ENCODE measurements at places on chromosomes 7 and 10.

- DNase-seq, result no peak
These were observed 913 bp downstream of the NPY start for GRCh38 chr7:24284699-24285506.

DNA sequence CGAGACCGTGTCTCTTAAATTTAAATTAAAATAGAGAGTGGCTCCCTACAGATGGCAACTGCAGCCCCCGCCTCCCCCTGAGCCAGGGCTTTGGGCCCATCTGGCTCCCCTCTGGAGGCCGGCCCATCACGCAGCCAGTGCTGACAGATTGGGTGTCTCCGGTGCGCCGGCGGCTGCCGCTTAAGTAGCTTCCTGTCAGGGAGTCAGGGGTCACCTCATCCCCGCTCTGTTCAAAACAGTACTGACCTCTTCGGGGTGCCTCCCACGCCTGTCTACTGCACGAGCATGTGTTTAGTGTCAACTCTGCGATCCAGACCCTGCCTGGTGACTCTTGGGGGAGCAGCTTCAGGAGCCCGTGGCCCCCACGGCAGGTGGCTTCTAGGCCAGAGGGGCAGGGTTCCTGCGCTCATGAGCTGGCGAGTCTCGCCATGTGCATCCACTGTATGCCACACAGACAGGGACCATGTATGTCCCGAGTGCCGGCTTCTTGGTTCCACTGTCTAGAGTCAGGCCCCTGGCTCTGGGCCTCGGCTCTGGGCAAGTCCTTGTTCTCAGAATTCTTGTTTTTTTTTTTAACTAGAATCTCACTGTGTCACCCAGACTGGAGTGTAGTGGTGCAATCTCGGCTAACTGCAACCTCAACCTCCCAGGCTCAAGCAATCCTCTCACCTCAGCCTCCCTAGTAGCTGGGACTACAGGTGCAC, 36.1 kb downstream of the KCTD7 start:
- no peak for DNase-seq

DNA sequence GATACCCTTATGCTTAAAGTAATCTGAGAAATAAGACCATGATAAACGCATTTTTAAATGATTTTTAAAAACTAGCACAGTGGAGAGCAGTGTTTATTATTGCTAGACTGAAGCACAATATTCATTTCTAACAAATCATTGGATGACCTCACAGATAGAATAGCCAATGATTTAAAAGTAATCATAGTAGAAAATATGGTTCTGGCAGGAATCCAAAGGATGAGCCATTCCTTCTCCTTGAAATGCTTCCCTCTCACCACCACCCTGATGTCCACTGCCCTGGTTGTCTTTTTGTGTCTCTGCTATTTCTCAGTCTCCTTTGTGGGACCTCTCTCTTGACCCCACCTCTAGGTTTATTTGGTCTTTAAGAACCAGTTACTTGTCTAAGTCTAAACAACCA, 64.9 kb downstream of the PRKG1 start:
- no peak for DNase-seq

- DNase-seq, result peak; percentile 41
These were observed 41.9 kb downstream of the MGAM2 start for GRCh38 chr7:142153400-142153799.

DNA sequence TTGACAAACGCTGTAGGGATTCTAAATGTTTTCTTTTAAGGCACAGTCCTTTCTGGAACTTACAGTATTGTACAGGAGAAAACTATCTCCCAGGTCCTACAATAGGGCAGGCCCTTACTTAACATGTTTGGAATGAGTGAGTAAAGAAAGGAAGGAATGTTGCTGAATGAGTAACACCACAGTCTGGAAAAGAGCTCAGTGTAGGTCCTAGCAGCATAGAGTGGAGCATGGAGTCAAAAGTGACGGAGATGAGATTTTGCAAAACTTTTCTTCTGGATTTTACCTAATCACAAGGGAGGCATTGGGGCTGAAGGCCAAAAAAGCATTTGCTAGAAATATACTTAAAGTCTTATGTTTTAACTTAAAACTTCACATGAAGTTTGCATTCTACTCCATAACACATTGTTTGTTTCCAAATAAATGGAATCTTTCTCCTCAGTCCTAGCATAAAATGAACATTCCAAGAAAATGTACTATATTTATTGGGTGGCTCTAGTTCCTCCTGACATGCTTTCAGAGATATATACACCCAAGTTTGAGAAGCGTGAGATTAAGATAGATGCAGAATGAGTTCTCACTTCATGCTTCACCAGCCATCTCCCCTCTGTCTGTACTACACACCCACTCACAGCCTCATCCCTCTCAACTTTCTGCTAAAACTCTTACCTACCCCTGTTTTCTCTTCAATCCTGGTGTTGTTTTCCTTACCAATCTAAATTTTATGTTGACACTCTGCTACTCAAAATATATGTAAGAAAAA, 20.2 kb upstream of the ADD3 start:
- DNase-seq, result no peak

- no peak for DNase-seq
These were observed 67.2 kb downstream of the TPST1 start for GRCh38 chr7:66272321-66272720.

DNA sequence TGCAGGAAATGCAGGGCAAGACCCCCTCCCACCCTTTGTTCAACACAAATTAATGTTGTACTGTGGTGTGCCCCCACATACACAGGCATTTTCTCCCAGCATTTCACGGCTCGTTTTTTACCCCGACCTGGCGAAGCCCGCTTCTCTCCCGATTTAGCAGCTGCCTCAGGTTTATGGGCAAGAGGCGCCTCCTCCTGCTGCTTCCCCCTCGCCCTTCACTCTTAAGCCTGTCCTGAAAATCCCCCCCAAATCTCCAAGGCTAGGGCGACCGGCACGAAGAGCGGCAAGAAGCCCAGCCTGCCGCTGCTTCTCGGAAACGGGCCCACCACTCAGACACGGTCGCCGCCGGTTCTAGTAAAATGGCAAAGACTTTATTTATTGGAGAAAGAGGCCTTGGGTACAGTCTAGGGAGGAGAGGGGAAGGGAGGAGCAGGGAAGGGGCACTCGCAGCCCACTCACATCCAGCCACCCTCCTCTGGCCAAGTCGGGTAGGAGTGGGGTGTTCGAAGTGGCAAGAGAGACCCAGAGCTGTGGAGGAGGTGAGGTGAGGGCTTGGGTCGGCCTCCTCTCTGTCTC, 3.3 kb downstream of the LBX1 start:
- DNase-seq, result no peak

- no peak for DNase-seq
These were observed 223.1 kb upstream of the INHBA start for GRCh38 chr7:41925946-41926345.

DNA sequence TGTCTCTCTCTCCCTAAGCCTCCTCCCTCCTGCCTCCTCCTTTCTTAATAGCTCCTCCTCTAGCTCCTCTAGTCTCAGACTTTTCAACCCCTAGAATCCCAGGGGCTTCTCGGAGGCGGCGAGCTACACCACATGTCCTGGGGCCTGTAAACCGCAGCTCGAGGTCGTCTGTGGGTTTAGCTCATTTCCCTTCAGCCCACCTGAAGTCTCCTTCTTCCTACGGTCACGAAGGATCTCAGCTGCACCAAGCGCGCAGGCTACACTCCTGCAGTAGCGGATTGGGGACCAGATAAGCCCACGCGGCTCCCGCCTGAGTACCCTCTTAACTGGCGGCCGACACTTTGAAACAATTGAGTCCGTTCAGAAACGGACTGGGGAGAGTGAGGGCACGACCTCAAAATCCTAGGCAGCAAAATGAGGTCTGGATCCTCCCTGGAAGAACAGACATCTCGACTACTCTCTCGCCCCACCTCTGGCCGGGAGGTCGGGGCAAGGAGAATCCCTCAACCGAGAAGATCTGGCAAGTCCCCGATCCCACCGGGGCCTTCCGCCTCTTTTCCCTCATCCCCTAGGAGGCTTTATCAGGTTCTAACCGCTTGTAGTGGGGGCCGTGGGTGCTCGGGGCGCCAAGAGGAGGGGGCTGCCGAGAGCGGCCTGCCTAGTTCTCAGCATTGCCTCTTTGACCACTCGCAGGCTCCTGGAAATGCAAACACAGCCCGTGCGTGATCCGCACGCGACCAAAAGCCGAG, 1.3 kb upstream of the SORCS3 start:
- DNase-seq, result no peak

DNA sequence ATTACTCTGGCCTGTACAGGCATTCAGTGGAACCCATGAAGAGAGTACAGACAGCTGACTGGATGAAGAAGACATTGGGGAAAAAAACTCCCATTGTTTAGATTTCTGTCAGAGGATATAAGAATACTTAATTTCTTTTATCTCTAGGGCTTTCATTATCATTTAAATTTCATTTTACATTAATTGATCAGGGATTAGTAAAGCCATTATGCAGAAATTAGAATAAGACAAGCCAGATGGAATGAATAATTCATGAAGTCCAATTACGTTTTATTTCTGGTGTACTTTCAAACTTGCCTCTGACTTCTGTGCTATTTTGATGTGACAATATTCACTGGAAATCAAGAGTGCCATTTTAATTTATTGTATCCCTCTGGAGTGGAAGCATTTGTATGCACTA, 247.0 kb downstream of the SLC25A13 start:
- no peak for DNase-seq

DNA sequence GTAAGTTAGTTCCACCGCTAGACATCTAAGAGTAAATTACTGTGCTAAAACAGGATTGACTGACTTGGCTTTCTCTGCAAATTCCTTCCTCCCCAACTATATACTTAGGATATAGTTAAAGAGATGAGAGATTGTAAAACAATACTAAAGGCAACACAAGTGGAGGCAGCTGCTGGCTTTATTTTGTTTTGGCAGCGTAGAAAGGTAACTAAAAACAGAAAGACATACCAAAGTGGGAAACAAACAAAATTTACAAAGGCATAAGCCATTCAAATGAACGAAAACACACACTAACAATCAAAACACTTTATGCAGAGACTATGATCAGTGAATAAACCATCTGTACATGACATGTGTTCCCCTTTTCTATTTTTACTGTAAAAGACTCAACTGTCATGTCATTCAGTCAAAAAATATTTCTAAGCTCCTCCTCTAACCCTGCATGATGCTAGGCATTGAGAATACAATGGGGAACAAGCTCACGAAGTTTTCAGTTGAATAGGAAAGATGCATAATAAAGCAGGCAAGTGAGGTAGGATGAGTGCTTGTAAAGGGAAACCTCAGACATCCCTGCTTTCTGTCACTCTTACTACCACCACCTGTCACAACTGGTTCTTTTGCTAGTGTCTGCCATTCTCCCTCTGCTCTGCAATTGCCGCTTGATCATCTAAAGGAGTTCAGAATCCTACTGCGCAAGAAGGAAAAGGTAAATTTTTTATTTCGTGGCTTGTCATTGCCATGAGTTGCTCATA, 64.2 kb upstream of the COL1A2 start:
- peak; percentile 32 for DNase-seq

Data from NCI-H345 (cell line).